ENCODE measurements at places on chromosomes 3 and 15. TPM values are rescaled to one million over a fixed set of nuclear protein-coding genes. Genes with fewer than 3 reads are reported as not detected.

GRCh38 chr3:171574556-171575240, 114.5 kb upstream of the TNIK start:
- DNase-seq: no peak

GRCh38 chr3:65716071-65716751, 322.5 kb downstream of the MAGI1 start:
- DNase-seq: no peak

EXD1 gene
- not detected for total RNA-seq

VPS8 gene
- total RNA-seq: 61.8 TPM

GRCh38 chr3:10577486-10577885, 72.1 kb upstream of the ATP2B2 start:
- no peak for DNase-seq

DNA sequence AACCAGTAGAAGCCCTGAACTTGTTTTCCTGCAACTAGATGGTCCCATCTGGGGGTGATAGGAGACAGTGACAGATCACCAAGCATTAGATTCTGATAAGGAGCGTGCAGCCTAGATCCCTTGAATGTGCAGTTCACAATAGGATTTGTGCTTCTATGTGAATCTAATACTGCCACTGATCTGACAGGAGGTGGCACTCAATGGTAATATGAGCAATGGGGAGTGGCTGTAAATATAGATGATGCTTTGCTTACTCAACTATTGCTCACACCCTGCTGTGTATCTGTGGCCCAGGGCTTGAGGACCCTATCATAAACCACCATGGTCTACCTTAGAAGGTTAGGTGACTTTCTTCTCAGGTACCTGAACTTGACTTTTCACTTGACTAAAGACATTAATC, 417.1 kb upstream of the ARHGEF26 start:
- DNase-seq: no peak

- DNase-seq: no peak
These were observed 1459.9 kb upstream of the ALCAM start for GRCh38 chr3:103906808-103907207.

Measured in esophagus squamous epithelium (tissue), 5 donors.